ENCODE measurements at places on chromosomes 4 and X.

GRCh38 chr4:141090473-141090872, 42.8 kb downstream of the RNF150 start:
- DNase-seq = no peak

DNA sequence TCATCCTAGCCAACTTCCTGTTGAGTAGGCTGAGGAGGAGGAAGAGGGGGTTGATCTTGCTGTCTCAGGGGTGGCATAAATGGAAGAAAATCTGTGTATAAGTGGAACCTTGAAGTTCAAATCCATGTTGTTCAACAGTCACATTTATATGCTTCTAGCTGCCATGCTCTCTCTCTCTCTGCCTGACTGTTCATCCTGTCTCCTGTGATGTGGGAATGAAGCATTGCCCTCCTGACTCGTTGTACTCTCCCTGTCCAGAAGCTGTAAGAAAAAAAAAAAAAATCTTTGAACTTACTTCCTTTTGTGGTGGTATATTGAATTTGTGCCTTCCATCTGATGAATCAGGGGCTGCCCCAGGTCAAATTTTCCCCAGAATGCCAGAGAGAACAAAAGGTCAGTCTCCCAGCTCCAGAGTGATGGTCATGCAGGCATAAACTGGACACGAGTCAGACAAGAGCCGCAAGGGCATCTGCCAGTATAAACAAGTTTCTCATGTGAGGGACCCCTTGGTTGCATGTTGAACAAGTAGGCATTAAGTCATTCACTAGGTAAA, 257.0 kb downstream of the IDS start:
- peak; percentile 5 for DNase-seq

DNA sequence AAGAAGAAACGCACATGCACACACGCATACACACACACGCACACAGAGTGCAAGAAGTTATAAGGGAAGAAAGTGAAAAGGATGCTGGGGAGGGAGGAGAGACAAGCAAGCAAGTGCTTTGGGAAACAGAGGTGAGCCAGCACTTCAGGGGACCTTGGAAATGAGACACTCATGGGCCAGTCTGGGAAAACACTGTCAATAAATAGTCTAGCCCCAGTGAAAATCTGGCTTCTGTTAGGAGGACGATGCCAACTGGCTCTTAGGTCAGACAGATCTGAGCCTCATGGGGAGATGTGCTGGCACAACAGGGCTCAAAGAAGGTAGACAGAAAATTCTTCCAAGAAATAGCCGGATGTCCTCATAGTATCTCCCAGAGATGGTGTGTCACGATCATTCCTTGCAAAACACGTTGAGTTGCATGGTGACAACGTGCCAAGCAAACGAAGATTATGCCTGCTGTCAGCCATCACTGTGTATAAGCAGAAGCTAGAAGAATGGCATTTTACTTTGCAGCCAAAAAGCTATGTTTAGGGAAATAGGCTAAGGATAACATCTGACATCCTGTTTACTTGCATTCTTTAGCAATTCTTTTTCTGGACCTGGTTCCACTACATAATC, 557 bp upstream of the ARHGEF6 start:
- peak; percentile 35 for DNase-seq

GRCh38 chr4:77015390-77015789, 60.4 kb downstream of the CCNI start:
- peak; percentile 36 for DNase-seq

DNA sequence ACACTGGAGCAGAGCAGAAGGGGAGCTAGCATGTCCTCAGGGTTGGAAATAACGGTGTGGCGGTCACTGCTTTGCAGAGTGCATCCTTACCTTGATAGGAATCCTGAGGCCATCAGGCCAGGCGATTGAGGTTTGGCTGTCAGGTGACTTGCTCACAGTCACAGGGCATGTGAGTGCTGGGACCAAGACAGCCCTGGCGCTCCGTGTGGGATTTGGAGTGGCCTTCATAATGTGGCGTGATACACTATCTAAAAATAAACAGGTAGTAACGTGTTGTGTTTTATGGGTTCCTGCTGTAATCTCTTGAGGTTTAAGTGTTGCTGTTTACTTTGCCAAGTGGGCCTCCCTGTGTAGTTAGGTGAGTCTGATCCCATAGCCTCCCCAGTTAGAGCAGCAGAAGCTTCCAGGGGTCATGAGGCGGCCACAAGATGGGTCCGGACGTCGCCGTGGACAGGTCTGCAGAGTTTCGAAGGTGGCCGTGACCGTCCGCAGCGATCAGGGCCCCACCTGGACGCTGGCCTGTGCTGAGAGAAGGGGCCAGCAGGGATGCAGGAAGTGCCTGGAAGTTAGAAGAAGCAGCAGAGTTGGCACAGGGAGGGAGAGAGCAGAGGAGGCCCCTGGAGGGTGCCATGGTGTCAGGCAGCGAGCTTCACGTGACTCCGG, 27.7 kb downstream of the RGS12 start:
- no peak for DNase-seq

GRCh38 chr4:58225460-58225859, 1115.3 kb upstream of the IGFBP7 start:
- DNase-seq = no peak

GRCh38 chr4:142725886-142726285, 120.2 kb downstream of the INPP4B start:
- DNase-seq = no peak

GRCh38 chrX:44223150-44223549, 120.3 kb downstream of the EFHC2 start:
- no peak for DNase-seq

GRCh38 chr4:1222036-1222789, 26.7 kb downstream of the CTBP1 start:
- no peak for DNase-seq

DNA sequence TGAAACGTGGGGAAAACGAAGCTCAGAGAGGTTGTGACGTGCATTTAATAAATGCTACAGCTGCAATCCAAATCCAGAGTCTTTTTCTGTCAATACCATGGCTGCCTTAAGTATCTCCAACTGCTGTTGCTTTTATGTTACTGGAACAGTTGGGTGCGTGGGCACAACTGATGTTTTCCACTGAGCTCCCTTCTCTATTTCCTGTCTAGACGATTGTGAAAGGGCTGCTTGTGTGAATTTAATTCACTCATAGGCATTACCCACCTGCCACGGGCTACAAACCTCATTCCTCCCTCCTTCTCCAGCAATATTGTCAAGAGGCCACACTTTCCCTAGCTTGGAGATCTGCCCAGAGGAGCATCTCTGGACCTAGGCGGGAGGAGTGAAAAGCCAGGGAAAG, 526.0 kb downstream of the MID1IP1 start:
- DNase-seq = peak; percentile 5

DNA sequence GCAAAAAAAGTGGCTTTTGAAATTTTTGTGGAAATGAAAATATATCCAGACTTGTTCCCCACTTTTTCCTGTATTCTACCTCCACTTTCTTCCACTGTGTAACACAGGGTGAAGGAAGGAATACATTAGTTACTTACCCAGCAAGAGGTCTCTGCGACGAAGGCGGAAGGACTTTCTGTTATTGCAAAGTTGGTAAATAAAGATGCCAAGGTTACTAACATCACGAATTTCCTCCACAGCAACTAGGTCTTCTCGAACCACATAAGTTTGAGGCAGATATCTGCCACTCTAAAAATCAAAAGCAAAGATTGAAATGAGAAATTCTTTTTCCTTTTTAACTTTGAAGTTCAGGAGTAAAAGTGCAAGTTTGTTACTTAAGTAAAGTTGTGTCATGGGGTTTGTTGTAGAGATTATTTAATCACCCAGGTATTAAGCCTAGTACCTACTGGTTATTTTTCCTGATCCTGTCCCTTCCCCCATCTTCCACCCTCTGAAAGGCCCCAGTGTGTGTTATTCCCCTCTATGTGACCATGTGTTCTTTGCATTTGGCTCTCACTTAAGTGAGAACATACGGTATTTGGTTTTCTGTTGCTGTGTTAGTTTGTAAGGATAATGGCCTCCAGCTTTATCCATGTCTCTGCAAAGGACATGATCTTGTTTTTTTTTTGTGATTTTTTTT, 5.8 kb downstream of the ITM2A start:
- no peak for DNase-seq

DNA sequence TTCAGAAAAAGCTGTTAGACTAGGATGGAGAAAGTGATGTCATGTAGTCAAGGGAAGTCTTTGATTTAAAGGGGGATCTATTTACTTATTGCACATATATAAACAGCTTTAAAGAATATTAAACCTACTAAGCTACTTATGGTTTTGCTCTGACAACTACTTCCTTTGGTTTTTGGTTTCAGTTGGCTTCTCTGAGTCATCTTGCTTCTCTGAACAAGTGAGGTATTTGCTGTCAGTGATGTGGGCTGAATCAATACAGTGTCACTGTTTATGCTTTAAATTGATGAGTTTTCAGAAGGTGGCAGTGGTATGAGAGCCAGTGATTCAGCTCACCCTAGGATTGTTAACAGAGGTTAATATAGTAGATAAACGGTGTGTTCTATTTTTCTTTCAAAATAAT, 75.1 kb downstream of the CEP44 start:
- peak; percentile 39 for DNase-seq

GRCh38 chr4:26217961-26218676, 102.7 kb upstream of the RBPJ start:
- peak; percentile 88 for DNase-seq

DNA sequence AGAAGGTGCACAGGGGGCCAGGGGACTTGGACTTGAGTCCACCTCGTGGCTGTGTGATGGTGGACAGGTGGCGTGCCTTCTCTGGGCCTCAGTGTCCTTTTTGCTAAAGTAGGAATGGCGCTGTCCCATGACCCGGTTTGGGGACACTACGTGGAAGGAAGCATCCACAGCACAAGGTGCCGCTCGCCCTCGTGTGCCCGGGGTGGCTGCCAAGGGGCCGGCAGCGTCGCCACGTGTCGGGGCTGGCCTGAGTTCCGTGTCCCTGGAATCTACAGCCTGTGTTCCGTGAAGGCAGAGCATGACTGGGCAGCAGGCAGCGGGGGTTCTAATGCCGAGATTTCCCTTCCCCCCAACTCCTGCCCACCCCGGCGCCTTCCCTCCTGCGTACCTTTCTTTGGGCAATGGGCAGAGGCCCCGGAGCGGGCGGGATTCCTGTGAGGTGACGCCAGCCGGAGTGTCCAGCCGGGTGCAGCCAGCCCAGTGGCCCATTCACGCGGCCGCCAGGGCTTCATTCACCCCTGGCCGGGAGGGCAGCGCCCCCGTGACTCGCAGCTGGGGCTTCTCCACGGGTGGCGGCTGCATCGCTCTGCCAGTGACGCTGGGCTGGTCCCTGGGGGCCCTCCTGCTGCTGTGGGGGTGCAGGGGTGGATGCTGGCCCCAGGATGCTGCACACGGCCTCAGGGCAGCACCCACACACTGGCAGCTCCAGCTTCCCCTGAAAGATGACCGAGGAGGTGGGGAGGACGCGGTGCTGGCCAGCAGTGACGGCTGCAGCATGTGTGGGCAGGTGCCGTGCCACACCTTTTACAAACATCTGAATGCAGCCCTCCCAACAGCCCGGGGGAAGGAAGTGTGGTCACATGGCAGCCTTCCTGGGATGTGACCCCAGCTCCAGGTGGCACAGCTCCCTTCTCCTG, 21.2 kb downstream of the DOK7 start:
- DNase-seq = no peak

DNA sequence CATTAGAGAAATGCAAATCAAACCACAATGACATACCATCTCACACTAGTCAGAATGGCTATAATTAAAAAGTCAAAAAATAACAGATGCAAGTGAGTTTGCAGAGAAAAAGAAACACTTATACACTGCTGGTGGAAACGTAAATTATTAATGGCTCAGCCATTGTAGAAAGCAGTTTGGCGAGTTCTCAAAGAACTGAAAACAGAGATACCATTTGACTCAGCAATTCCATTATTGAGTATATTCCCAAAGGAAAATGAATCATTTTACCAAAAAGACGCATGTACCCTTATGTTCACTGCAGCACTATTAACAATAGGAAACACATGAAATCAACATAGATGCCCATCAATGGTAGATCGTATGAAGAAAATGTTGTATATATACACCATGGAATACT, 75.0 kb downstream of the NAA11 start:
- DNase-seq = no peak

- no peak for DNase-seq
These were observed 343.8 kb downstream of the GBA3 start for GRCh38 chr4:23036503-23036902.

DNA sequence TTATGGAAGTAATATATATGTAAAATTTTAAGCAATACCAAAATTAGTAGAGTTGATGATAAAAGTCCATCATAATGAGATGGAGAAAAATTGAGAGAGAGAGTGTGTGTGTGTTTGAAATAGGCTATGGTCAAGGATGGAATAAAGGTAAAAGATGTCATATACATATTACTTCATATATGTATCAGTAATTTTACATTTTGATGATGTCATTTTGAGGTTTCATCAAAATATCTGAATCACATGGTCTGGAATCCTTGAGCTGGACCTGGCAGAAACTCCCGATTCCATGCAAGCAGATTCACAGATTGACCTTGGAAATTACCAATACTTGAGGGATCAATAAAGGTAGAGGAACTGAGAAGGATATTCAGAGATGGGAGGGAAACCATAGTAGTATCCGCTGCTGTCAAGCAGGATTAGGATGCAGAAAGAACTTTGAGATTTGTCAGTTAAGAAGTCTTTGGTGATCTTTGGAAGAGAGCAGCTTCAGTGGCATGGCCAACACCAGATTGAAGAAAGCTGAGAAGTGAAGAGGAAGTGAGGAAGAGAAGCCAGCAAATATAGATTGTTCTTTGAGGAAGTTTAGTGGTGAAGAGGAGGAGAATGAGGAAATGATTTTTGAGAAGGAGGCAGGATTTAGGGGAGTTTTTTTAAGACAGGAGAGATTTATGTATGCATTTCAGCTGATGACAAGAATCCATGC, 21.5 kb downstream of the DNAAF6 start:
- DNase-seq = peak; percentile 30

GRCh38 chr4:11028334-11028733, 343.8 kb upstream of the CLNK start:
- no peak for DNase-seq

DNA sequence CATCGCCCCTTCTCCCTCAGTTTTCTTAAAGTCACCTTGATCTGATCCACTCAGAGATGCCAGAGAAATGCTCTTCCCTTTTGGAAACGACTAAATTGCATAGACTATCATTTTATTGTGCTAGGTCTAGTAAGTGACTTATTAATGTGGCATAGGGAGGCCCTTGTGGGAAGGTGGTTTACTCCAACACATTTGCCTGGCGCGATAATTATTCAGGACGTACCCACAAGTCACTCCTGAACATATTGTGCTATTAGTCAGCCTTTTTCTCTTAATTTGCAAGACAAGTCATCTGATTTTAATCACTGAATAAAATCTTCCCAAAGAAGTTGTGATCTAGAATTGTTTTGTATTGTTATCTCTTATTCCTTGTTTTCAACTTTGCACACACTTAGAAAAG, 7.6 kb downstream of the ENPEP start:
- no peak for DNase-seq

- DNase-seq = peak; percentile 19
These were observed 403 bp upstream of the LGI2 start for GRCh38 chr4:25031077-25031621.

DNA sequence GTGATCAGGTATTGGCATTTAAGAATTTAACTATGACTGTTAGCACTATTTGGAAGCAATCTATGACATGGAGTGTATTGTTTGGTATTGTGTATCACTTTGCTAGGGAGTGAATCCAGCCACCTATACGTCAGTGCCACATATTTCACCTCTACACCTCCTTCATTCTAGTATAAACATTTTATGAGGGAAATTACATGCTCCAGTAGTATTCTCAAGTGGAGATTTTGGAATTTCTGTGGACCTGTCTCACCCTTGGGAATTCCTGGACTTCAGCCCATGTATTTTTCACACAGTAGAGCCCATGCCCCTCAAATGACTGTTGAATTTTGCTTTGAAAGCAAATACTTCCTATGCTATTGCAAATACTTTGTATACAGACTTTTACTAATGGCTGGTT, 11.3 kb downstream of the BST1 start:
- DNase-seq = no peak

GRCh38 chrX:41707218-41707617, 16.8 kb upstream of the GPR82 start:
- DNase-seq = no peak
